ENCODE measurements at places on chromosomes 3 and 15.

- no peak for ATAC-seq
Measured at GRCh38 chr15:38768970-38769369, 204.4 kb upstream of the RASGRP1 start.

DNA sequence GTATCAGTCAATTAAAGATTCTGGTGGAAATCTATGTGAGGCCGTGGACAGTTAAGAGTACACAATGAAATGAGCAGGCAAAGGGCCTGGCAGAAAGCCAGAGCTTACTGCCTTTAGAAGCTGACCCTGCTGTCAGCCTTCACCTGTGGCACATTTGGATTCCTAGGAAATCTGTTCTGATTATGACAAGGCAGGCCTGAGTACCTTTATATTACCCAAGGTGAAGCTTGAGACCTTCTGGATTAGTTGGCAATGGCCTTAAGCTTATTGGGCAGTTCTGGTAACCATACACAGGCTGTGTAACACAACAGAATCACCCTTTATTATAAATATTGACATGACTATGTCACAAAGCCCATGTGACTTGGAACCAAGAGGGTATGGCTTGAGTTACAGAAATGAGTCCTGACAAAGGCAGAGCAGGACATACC lies 43.2 kb downstream of the NBEAL2 start:
- no peak for ATAC-seq

DNA sequence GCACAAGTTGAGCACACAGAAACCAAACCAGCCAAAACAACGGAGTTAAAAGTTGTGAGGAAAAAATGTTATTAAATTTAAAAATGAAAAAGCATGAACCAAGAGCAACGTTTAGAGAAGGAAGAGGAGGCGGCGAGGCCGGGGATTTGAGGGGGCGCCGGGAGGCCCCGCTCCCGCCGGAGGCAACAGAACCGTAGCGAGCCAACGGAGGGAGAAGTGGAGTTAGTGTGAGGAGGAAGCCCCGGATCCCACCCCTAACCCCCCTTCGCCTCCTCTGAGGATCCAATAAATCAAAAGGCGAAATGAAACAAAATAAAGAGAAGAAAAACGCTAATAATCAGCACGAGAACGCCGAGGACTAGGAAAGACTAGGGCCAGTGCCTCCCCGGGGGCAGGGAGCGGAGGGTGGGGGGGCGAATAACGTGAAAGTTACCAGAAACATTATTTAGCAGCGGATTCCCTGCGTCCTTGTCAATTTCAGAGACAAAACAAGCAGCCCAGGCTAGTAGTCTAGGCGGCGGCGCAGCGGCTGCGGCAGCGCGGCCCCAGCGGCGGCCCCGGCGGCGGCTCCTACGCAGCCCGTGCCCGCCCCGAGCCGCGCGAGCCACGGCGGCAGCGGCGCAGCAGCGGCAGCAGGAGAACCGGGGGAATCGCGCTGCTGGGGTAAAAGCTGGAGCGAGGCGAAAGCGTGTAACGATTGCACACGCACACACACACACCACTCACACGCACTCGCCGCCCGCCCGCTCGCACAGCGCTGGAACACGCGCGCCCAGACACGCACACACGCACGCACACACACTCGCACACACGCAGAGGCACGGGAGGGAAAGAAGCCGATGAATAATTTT lies 1.7 kb downstream of the MEIS2 start:
- peak; percentile 7 for ATAC-seq

DNA sequence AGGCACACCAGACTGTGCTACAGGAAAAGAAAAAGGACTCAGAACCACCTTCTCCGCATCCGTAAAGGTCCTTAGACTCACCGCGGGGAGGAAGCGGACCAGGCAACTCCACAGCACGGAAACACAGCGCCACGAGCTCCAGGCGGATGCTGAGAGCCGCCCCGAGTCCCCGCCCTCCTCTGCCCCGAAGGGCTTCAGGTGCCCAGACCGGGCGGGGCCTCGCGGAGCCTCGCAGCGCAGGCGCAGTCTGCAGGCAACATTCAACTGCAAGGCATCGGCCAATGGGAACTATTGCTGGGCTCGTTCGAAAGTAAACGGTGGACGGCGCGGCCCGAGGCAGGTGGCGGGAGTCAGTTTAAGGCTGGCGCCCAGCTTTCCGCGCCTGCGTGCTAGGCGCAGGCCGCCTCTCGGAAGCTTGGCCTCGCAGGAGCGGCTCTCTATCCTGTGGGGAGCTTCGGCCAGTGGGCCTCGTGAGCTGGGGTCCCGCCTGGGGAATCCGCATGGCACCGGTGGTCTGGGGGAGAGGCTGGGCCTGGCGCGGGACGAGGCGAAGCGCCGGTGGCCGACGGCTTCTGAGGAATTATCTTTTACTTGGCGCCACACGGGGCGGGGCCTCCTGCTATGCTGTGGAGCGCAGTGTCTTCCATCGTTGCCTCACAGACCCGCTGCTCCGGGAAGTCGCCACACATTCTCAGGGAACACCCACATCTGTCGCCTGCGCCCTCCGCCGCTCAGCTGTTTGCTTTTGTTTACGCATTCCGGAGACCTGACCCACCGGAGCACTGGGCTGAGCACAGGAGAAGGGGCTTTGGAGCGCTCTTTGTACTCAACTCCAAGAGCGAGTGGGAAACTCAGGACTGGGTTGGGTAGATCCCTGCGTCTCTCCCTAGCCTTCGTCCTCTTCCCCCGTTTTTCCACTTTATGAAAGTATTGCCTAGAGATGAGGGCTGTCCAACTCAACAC lies at the start of gene TRIM59:
TSS of gene TRIM59 (minus strand) at position 151 of the 963 bp plus-strand sequence. CDS start 10,603 bp downstream, outside the sequence.
- ATAC-seq = peak; percentile 97

DNA sequence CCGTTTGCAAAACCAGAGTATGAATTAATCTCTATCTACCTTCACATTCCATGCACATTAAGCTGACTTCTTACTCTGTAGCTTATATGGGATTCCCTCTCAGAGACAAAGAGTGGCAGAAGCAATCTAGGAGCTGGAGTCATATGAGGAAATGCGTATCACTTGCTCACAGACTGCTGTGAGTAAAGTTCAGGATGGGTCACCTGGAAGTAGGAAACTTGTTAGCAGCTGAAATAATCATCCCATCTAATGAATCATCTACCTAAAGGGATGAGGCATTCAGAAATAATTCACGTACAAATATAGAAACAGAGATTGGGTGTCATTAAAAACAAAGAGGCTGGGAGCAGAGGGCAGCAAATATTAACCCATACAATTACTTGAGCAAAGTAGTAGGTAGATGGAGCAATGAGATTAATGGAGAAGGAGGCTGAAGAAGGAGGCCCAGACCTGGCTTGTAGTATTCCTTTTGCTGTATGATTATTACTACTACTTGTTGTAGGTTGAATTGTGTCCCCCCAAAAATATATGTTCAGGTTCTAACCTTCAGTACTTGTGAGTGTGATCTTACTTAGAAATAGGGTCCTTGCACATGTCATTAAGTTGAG lies 866.3 kb downstream of the ROBO2 start:
- ATAC-seq = no peak

DNA sequence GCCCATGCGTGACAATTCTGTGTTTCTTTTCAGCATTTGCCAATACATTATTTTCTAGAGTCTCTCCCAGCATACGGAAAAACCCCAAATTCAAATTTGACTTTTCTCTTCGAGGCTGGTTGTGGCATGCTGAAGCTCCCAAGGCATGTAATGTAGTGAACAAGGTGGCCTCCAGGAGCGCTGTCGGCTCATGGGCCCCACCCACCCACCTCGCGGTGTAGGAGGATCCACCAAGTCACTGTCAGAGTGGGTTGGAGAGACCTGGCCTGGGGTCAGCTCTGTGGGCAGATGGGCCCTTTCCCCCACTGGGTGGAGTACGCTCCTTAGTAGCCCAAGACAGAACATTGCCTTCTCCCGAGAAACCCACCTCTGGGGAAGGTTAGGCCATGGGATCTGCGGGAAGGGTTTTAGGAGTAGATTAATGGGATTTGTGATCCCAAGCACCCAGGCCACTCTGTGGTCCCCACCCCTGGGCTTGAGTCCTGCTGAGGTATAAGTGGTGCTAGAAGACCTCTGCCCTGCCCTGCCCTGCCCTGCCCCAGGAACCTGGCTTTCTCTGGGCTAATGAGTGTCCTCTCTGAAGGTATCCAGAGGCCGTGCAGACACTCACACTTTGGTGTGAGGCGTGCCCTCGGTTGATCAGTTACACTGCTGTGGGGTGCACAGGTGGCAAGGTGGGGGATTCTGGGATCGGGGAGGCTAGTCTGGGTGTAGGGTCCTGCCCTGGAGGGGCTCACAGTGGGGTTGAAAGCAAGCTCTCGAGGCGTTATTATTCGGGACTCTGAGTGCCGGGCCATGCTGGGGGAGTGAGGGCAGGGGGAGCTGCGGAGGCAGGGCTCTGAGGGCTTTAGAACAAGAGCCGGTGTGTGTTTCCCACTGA lies 97.9 kb downstream of the APBA2 start:
- ATAC-seq = peak; percentile 10

- no peak for ATAC-seq
Measured at GRCh38 chr15:25691544-25692430, 171.3 kb downstream of the ATP10A start.

GRCh38 chr15:73858062-73858461 lies 15.3 kb upstream of the TBC1D21 start:
- ATAC-seq = no peak

- ATAC-seq = no peak
Measured at GRCh38 chr3:62065985-62066693, 307.2 kb downstream of the FEZF2 start.

GRCh38 chr15:25985165-25985564 lies 122.0 kb upstream of the ATP10A start:
- ATAC-seq = no peak

DNA sequence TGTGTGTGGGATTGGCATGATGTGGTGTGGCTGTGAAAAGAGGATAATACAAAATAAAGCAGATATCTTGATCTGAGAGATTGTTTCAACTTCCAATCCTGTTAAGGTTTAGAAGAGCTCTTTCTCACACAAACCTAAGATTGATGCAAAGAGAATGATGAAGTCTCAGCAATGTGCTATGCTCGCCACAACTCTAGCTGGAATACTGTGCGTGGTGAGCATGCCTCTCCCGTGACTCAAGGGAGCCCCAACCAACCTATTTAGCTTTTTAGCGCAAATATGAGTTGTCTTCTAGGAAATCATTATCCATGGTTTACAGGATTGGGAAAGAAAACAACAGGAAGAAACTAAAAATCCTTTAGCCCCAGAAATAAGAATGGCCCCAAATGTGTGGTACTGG lies 28.5 kb downstream of the BTLA start:
- no peak for ATAC-seq

DNA sequence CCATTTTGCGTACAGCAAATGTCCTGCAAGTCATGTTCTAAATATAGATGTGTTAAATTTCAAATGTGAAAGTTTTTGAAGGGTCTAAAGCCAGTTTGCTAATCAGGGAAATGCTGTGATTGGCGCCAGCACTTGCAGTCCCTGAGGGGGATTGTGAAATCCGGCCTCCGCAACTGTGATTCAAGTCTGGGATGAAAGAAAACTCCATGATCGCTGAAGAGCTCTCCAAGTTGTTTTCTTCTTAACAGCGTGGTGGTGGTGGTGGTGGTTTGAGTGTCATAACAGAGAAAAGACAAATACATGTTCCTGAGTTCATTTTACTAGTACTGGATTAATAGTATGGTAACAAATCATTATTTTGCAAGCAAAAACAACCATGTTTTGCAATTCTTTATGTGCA lies 51.8 kb downstream of the MITF start:
- no peak for ATAC-seq

DNA sequence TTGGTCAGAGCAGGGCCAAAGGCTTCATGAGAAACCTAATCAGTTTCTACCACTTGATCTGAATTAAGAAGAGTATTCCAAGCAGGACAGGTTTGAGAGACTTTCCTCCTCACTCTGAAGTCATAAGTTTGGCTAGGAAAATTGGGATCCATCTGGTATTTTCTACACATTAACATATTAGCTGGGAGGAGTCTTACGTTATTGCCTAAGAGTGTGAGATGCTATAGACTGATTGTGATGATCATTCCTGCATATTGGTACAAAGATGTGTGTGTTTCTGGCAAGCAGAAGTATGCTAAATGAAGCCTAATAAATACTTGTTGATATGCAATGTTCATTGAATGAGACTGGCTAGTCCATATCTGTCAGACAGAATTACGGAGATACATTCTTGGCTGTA lies 73.5 kb upstream of the RASGRP1 start:
- ATAC-seq = no peak

DNA sequence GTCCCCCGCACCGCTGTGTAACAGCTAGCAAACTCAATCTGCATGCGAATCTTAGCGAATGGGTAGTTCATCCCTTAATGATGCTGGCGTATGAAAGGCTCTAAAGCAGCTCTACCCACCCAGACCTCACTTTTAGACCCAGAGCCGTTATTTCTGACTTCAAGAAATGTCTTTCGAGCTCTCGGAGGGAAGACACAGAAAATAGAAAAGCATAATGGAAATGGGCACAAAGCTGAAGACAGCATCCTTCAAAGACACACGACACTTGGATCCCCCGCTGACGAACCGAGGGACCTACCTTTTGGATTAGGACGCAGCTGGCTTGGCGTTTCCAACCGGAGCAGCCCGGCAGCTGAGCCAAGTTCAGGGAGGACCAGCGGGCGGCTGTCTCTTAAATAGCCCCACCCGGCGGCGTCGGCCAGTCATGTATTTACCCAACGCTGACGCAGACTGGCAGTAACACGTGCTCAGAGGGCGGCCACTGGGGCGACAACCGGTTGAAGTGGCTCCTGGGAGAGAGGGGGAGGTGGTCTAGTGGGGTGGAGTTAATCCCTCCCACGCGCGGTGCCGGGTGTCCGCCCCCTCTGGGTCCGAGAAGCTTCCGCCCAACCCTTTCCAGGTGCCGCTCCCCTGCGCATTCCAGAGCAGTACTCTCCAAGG lies 1.5 kb downstream of the CCK start:
- no peak for ATAC-seq

- no peak for ATAC-seq
Measured at GRCh38 chr3:169453256-169454059, 210.1 kb downstream of the MECOM start.

DNA sequence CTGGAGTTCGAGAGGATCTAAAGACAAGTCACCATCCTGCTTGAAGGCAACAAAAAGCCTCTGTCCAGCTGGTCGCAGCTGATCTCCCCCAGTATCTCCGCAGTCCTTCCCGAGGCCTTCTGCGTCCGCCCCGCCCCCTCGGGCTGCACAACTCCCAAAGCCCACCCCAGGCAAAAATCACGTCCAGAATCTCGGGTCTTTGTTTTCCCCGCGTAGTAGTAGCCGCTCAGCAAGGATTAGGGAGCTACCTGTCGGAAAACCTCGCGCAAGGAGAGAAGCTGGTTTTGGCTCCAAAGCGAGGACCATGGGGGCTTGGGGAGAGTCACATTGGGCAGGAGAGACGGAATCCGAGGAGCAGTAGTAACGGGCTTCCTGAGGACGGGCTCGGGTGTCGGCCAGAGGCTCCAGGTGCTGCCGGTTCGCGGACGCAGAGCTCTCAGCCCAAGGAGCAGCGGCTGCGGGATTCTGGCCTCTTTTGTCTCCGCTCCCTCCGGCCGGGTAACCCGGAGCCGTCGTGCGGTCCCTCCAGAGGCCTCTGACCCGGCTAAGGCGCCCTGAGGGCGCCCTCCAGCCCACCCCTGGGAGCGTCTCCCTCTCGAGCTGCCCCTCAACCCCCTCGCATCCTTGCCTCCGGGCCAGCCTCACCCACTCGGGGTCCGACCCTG lies 401 bp downstream of the ZSCAN29 start:
- ATAC-seq = no peak

Data from stimulated activated memory B cell treated with anti-CD40 and anti-IgM and Interleukin-4, amounts not matched to agents 10 μg/mL and 1 μg/mL and 100 μg/mL, for 72 hours (primary cell).